Lower lobe of right lung (tissue), 2 donors: ENCODE measurements at places on chromosomes 2 and 18. TPM values are rescaled to one million over a fixed set of nuclear protein-coding genes. Genes with fewer than 3 reads are reported as not detected.

The DSC2 gene
- 17.6 TPM for total RNA-seq

The ACAA2 gene
- total RNA-seq = 71.3 TPM

The GALNT3 gene
- total RNA-seq = 27.8 TPM

The LIPG gene
- total RNA-seq = 3.7 TPM

- no peaks in the 10 kb centered on the region for H3K4me1 ChIP-seq
- no peak overlapping the region for H3K27ac ChIP-seq
- DNase-seq = no peak
- H3K4me3 ChIP-seq = no peak overlapping the region
- H3K27me3 ChIP-seq = peaks cover 5% of the 10 kb centered on the region
These were observed 14.9 kb upstream of the IL1R2 start for GRCh38 chr2:101976891-101977290.

GRCh38 chr18:48963586-48964470, 13.1 kb upstream of the SMAD7 start:
- H3K27me3 ChIP-seq = no peaks in the 10 kb centered on the region
- no peak overlapping the region for H3K4me3 ChIP-seq
- H3K4me1 ChIP-seq = no peaks in the 10 kb centered on the region
- H3K27ac ChIP-seq = peak overlapping the region; percentile 70
- DNase-seq = no peak

GRCh38 chr2:197852108-197852507, 47.7 kb downstream of the PLCL1 start:
- no peaks in the 10 kb centered on the region for H3K4me1 ChIP-seq
- no peaks in the 10 kb centered on the region for H3K27me3 ChIP-seq
- H3K36me3 ChIP-seq = no peaks in the 10 kb centered on the region
- DNase-seq = no peak
- no peak overlapping the region for H3K4me3 ChIP-seq

GRCh38 chr2:198144660-198145059, 340.3 kb downstream of the PLCL1 start:
- H3K4me1 ChIP-seq = no peaks in the 10 kb centered on the region
- no peak overlapping the region for H3K27ac ChIP-seq
- H3K4me3 ChIP-seq = no peak overlapping the region
- no peaks in the 10 kb centered on the region for H3K36me3 ChIP-seq
- H3K27me3 ChIP-seq = no peaks in the 10 kb centered on the region
- no peak for DNase-seq

DNA sequence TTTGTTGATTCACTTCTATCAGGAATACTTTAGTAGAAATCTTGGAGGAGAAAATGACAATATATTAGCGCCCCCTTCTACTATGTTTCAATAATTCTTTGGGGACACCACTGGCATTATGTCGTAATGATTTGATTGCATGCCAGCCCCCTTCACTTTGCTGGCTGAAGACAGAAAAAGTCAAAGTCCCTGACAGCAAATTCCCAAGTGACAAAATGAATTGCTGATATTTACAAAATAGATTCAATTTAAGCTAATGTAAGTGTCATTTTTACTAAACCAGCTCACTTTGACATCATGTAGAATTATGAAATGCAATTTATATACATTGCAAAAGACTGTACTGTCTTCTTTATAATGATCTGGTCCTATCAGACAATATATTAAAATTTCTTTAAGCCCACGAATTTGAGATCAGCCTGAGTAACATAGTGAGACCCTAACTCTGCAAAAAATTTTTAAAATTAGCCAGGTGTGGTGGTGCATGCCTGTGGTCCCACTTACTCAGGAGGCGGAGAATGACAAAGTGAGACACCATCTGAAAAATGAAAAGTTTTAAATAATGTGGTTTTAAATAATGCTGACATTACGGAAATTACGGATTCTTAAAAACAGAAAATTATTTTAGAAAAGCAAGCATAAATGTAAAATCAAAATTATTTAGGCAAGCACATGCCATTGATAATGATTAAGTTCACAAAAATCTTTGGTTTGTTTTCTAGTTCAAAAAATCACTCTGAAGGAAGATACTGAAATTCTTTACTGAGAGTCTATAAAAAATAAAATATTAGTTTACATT, 520.1 kb upstream of the PKDCC start:
- no peaks in the 10 kb centered on the region for H3K36me3 ChIP-seq
- H3K27ac ChIP-seq = no peak overlapping the region
- no peaks in the 10 kb centered on the region for H3K27me3 ChIP-seq
- H3K4me1 ChIP-seq = no peaks in the 10 kb centered on the region
- no peak for DNase-seq

DNA sequence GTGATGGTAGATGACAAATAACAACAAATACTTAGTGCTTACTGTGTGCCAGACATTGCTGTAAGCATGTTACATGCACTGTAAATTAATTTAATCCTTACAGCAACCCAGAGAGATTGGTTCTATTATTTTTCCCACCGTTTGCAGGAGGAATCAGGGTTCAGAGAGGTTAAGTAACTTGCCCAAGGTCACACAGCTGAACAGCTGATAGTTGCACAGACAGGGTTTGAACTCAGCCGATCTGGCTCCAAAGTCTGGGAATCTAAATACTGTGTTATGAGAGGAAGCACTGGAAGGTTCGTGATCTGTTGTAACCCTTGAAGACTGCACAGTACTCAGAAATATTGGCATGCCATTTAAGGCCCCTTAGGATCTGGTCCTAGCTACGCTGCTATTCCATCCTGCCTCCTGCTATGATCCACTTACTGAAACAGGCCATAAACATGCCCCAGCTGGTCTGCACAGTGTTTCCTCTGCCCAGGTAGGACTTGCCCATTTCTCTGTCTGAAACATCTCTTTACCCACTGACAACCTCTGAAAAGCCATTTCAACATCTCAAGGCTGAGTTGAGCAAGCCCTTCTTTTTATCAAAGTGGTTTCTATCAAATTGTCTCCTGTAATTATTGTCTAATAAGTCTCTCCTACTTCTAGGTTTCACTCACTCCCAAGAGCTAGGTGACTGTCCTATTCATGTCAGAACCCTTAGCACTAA, 40.4 kb upstream of the MRPL33 start:
- H3K27me3 ChIP-seq = no peaks in the 10 kb centered on the region
- H3K36me3 ChIP-seq = no peaks in the 10 kb centered on the region
- DNase-seq = no peak

DNA sequence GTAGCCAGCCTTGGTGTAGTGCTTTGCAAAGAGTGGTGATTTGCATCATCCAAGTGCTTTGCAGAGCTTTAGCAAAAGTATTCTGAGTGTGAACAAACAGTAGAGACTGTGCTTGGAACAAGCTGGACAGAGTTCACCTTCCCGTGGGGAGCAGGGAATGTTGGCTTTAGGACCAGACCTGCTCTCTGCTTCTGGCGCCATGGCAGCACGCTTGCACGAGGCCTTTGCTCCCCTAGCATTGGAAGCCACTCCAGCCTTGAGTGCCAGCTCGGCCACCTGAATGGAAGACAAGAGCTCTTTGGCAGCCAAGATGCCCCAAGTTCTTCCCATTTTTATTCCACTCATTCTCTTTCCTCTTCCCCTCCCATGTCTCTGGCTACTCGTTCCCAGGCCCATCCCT, 250.8 kb upstream of the OSR1 start:
- no peak overlapping the region for H3K27ac ChIP-seq
- H3K4me3 ChIP-seq = no peak overlapping the region
- no peaks in the 10 kb centered on the region for H3K4me1 ChIP-seq
- DNase-seq = no peak
- no peaks in the 10 kb centered on the region for H3K36me3 ChIP-seq
